ENCODE measurements at places on chromosomes 4 and X. TPM values are rescaled to one million over a fixed set of nuclear protein-coding genes. Genes with fewer than 3 reads are reported as not detected.

CCNA2 gene
- 9.3 TPM for total RNA-seq

MMRN1 gene
- total RNA-seq, result not detected

ART3 gene
- not detected for total RNA-seq

NSUN7 gene
- 2.4 TPM for total RNA-seq

CT45A3 gene
- not detected for total RNA-seq

ZCCHC18 gene
- 6.8 TPM for total RNA-seq

DGKK gene
- not detected for total RNA-seq

MYOZ2 gene
- 0.35 TPM for total RNA-seq

CYLC1 gene
- total RNA-seq, result not detected

CLDN24 gene
- not detected for total RNA-seq

ARX gene
- not detected for total RNA-seq

MAGIX gene
- total RNA-seq, result 3.5 TPM

PTTG2 gene
- 0.45 TPM for total RNA-seq

PCDH11X gene
- total RNA-seq, result not detected

TMEM154 gene
- total RNA-seq, result 1.8 TPM

NXF3 gene
- total RNA-seq, result not detected

EOLA2 gene
- total RNA-seq, result 39.2 TPM
